ENCODE measurements at places on chromosomes 7 and 10. TPM values are rescaled to one million over a fixed set of nuclear protein-coding genes. Genes with fewer than 3 reads are reported as not detected.
A peak's percentile ranks its signal among the peaks of the same experiment; 100 is the strongest.

DNA sequence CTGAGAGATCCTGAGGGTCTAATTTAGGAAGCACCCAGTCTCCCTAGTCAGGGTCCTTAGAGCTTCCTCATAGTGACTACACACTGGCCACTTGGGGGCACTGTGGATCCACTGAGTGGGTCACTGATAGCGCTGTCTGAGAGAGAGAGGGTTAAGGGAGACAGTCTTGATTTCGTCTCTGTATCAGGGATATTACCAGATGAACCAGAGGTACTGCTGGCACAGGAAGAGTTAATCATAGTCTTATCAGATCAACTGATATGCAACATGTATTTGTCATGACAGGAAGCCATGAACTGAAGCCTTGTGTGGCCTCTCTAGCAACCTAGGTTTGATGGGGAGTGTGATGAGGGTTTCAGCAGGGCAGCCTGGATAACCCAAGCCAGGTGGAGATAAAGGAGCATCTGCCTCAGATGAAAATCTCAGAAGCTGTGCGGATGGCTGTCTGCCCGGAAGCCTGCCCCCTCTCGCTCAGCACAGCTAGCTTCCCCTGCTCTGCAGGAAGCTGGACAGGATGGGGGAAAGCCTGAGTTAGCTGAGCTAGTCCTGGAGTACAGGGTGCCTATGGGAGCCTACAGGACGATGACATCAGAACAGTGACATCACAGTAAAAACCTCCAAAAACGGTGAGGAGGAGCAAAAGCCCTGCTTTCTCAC, 214.0 kb upstream of the PRSS1 start:
- H3K4me3 ChIP-seq: peak overlapping the region; percentile 35
- peaks cover 16% of the 10 kb centered on the region for H3K4me1 ChIP-seq
- no peaks in the 10 kb centered on the region for H3K36me3 ChIP-seq
- peak; percentile 25 for DNase-seq

DNA sequence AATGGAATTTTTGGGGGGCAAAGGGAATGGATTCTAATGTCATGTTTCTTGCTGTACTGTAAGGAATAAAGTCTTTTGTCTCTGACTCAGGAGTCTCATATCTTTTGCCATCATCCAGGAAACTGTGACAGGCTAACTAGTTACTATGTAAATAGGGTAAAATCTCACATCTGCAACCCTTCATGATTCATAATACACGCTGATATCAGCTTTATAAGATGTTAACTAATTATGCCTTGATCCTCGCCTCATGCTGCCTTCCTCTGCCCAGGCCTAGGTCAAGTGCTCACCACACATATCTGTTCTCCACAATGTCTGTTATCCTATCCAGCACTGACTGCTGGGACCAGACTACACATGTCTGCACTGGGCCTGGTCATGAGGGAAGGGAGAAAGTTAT, 81.3 kb upstream of the CXCL12 start:
- no peak for DNase-seq
- no peaks in the 10 kb centered on the region for H3K4me1 ChIP-seq
- no peaks in the 10 kb centered on the region for H3K36me3 ChIP-seq

DNA sequence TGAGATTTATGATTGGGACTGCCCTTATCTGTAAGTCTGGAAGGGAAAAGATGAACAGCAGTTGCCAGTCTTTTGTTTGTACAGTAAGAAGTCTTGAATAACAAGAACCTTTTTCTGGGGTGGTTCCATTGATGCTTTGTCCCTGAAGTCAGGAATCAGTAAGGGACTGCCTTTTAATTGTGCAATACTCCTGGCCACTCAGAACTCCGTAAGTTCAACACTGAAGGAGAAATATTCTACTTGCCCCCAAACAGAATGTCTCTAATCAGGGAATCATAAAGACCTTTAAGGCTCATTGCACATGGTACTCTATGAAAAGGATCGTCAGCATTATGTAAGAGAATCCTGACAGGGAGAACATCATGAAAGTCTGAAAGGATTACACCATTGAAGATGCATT, 361.4 kb downstream of the EXOC4 start:
- H3K27ac ChIP-seq: no peak overlapping the region
- no peak for DNase-seq
- no peak overlapping the region for H3K4me3 ChIP-seq
- H3K36me3 ChIP-seq: no peaks in the 10 kb centered on the region
- no peaks in the 10 kb centered on the region for H3K27me3 ChIP-seq

The ADIRF gene
- polyA plus RNA-seq: not detected

- peak overlapping the region; percentile 6 for H3K4me3 ChIP-seq
- DNase-seq: peak; percentile 64
- peaks cover 4% of the 10 kb centered on the region for H3K27me3 ChIP-seq
- H3K36me3 ChIP-seq: no peaks in the 10 kb centered on the region
- H3K4me1 ChIP-seq: peaks cover 58% of the 10 kb centered on the region
These were observed 26.3 kb upstream of the WDFY4 start for GRCh38 chr10:48658243-48658974.

- peaks cover 28% of the 10 kb centered on the region for H3K4me1 ChIP-seq
- H3K4me3 ChIP-seq: no peak overlapping the region
- DNase-seq: no peak
- H3K36me3 ChIP-seq: no peaks in the 10 kb centered on the region
- H3K27ac ChIP-seq: no peak overlapping the region
- no peaks in the 10 kb centered on the region for H3K27me3 ChIP-seq
These were observed 18.7 kb upstream of the ARID5B start for GRCh38 chr10:61882621-61883370.

DNA sequence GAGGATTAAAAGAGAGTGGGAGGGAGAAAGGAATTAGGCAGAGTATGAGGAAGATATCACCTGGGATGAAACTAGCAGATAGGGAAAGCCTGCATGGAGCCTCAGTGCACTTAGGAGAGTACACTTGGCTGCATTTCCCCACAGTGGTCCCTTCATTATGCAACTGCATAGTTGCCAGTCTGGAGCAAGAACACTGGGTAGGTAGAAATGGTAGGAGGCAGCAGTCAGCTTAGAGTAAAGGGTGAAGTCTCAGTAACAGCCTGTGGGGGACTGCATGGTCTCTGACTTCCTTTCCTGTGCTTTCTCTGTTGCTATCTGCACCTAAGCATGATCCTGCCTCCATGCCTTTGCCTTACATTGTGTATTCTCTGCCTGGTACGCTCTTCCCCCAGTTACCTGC, 14.0 kb upstream of the PCGF5 start:
- H3K4me1 ChIP-seq: peaks cover 62% of the 10 kb centered on the region
- no peaks in the 10 kb centered on the region for H3K36me3 ChIP-seq
- peak overlapping the region; percentile 21 for H3K27ac ChIP-seq
- H3K4me3 ChIP-seq: peak overlapping the region; percentile 84
- H3K27me3 ChIP-seq: no peaks in the 10 kb centered on the region
- no peak for DNase-seq
